ENCODE measurements at places on chromosomes 1 and 21.

DNA sequence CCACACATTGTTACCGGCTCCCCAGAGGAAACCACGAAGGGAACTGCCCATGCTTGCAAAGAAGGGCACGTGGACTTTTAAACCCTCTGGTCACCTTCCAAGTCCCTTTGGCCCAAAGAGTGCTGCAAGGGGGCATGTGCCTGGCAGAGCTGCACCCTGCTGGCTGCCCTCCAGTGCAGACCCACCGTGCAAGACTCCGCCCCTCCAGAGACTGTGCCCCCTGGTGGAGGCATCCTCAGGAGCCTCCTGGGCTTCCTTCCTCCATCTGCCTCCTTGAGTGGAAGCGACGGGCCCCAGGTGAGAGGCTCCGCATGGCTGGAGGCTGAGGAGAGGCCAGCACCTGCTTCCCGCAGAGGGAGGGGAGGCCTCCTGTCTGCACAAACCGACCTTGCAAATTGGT is 100.6 kb downstream of the CRYAA start:
- DNase-seq = no peak

- no peak for DNase-seq
These were observed 26.6 kb downstream of the DHRS3 start for GRCh38 chr1:12591267-12591938.

DNA sequence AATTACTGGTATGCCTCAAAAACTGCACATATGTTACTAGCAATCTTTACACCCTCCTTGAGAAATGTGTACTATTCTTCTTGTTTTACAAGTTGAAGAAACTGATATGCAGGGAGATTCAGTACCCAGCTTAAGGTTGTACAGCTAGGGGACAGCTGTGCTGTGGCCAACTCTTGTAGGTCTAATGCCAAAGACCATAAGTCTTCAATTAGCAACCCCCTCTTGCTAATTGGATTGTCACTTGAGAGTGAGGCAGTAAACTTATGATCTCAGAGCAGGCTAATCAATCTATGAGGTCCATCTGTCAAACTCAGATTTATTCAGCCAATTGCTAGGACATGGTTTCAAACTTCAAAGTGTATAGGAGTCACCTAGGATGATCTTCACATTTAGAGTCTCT is 492.0 kb upstream of the USP24 start:
- DNase-seq = no peak

DNA sequence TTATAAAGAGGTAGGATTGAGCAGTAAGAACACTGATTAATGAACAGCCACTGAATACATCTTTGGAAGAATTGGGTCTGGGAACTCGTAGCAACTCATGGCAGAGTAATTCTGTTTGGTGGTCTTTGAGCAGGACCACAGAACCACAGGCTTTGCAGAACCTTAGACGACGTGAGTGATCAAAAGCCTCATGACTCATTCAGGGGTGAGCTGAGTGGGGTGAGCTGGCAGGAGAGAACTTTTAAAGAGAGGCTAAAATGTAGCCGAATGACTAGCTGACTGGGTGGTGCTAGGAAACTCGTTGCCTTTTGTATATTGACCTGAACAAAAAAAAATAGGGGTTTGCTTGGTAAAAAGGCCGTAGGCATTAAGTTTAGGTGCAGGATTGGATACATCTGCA is 313.8 kb downstream of the TGFB2 start:
- no peak for DNase-seq

DNA sequence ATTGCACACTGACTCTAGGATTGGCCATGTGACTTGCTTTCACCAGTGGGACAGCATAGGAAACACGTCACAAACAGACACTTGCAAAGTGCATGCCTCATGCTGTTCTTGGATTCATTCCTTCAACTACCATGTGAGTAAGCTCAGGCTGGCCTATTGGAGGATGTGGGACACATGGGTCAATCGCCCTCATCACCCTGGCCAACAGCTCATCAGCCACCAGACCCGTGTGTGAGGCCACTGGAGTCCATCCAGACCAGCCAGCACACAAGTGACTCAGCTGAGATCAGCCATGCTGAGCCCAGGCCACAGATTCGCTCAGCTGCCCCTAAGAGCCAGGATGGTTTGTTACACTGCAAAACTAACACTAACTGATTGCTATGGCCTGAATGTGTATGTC is 216.1 kb upstream of the GRIK3 start:
- no peak for DNase-seq

GRCh38 chr1:235112297-235113182 is 16.1 kb downstream of the TOMM20 start:
- no peak for DNase-seq

- DNase-seq = no peak
These were observed 87.9 kb upstream of the SERTAD4 start for GRCh38 chr1:210144736-210145135.

DNA sequence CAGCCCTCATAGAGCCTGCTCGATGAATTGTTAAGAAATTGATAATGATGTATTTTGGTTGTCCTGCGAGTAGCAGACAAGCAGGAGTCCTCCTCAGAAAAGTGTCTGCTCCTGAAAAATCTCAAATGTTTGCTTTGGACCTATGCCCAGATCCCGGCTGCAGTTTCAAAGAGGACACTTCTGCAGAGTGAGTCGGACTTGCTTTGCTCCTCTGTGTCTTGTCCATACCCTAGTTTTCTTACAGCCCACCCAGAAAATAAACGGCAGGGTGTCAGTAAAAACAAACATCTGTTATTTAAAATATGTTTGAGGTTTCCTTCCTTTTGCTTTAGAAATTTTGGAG is 2.8 kb downstream of the S100A10 start:
- DNase-seq = peak; percentile 42

DNA sequence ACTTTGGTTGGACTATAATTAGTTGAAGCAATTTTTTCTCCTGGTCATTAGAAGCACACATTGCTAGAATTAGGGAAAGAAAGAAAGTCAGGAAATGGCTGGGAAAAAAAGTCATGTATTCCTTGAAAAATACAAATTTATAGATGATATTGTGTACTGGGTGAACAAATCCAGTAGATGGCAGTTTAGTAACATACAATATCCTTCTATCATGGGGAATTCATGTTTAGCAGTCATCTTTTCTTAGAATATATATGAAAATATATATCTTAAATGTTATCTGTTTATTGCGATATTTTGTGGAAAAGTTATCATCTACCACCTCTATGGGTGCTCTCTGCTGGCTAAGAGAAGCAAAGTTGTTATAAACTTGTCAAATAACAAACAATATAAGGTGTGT is 13.1 kb upstream of the ZRANB2 start:
- DNase-seq = no peak

DNA sequence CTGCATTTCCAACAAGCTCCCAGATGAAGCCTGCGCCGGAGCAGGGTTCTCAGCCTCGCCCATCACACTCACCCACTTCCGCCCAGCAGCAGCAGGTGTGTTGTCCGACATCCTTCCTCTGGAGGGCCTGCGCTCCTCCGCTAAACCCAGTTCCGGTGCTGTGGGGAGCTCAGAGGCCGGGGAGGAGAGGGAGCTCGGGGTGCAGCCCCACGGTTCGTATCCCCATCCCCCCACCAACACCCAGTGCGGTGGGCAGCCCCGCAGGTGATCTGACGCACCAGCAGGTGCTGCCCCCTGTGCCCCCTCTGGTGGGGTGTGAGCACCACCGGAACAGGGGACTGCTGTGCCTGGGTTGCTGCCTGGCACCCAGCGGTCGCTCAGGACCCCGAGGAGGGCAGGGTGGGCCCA is 3.4 kb upstream of the PEX10 start:
- peak; percentile 39 for DNase-seq

- no peak for DNase-seq
These were observed 94.8 kb downstream of the DSCAM start for GRCh38 chr21:40752125-40752524.

GRCh38 chr21:18285379-18285778 is 40.7 kb downstream of the CHODL start:
- no peak for DNase-seq

DNA sequence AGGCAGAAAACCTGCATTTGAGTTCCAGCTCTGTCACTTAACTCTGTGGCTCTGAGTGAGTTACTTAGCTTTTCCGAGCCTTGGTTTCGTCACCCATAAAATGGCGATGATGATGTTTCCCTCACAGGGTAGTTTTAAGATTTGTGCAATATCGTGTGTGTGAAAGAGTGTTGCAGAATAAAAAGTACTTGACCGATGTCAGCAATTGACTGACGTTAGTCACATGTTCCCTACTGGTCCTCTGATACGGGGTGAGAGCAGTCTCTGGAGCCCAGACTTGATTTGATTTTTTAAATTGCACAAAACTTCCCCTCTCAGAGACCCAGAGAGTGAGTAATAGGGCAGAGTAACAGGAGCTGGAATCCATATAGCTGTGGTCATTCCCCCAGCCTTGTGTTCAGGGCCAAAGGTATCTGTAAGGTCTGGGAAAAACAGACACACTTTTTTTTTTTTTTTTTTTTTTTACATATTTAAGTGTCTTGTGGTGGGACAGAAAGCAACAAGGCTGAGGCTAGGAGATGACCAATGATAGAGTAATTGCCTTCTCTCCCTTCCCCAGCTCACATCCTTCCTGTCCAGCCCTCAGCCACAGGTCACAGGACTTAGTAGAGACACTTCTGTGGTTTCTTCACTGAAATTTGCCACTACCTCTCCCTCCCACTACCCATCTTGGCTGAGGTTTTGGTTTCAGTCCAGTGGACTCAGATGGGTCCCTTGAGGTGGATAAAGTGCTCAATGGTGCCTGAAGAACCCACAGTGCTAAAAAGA is 2.0 kb downstream of the FCER1G start:
- no peak for DNase-seq

DNA sequence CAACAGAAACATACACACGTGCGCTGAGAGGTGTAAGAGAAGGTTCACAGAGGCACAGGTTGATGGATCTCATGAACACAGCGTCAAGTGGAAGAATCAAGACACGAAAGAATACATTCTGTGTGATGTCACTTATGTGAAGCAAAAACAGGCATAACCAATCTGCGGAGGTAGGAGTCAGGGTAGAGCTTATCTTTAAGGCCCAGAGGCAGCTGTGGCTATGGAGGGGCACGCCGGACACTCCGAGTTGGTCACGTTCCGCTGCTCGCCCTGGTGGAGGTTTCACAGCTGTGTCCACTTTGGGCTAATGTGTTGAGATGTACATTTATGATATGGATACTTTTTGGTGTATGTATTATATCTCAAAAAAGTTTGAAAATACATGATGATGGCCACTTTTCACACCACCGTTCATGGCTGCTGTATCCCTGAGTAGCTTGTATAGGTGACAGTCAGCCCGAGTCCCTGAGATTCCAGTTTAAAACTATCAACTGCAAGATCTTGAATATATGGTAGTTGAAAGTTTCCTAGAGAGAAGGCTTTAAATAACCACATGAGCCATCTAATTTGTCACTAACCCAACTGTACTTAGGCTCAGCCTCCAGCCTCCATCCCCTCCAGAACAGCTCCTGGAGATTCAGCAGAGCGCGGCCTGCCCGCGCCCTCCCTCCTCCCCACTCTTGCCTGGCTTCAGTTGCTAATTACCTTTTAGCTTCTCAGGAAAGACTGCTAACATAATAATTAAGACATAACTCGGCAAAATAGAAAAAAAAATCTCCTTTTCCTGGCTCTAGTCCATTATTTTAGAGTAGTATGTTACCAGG is 6.7 kb upstream of the ADARB1 start:
- no peak for DNase-seq

DNA sequence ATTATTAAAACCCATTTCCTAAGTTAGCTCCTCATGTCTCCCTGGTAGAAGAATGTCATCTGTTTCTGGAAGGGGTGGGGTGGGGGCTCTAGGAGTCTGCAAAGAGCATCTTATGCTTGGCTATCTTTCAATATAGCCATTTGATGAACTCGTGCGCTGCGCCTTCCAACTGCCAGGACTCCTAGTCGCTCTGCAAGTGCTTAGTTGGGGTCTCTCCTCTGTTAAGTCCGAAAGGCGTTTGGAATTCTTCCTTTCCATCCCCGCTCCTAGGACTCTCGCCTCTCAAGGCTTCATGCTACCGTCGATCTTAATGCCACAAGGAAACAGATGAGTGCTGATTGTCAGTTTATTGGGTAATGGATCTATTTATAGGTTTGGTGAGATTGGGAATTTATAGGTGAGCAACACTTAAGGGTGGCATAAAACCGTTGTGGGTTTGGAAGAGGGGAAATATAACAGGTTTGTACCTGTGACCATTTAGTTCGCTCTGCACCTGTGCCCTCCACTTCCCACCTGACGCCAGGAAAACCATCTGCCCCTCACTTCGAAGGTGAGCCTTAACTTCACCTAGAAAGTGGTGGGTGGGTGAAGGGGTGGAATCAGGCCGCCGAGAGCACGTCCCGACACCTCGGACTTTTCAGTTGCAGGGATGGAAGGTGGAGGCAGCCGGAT is 1.1 kb downstream of the KCNH1 start:
- DNase-seq = no peak

DNA sequence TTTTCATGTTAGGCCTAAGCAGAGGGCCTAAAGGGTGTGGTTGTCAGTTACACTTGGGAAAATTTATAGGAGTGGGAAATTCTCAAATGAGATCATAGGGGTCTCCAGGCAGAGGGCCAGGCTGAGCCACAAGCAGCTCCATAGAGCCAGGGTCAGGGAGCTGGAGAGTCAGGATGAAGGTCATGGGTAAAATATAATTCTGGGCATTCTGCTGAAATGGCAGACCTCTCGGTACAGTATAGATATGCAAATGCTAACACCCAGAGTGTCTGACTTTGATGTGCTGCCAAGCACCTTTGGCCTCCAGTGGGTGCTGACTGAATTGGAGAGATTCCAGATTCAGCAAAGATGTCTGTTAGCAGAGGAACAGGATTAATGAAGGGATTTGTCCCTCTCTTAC is 40.1 kb downstream of the DNM3 start:
- DNase-seq = no peak

DNA sequence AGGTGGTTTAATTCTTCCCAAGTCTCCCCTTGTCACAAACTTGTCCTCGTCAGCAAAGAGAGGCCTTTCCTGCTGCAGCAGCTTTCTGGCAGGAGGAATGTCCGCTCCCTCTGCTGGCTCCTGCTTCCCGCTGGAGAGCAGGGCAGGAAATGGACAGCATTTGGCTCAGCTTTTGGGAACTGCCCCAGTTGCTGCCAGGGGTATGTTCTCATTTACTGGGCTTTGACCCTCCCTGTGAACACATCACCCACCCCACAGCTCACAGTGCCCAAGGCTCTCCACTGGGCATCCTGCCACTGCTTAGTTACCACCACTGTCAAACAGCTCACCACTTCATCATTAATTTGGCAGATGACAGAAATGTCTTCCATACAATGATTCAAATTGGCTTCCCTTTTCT is 75.4 kb downstream of the MRPL37 start:
- DNase-seq = no peak

DNA sequence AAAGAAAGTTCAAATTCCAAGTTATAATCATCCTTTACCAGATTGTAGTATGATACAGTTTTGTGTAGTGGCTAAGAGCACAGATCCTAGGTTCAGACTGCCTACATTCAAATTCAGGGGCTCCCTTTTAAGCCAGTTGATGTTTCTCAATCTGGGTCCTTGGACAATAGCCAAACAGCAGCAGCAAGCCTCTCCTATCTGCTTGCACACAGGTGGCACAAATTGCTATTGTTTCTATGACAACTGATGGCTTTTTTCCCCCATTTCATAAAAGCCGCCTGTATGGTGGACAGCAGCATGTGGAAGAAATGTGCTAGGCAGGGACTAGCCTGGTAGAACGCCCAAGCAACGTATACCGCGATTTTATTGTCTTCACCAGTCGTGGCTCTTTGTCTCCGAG is 76.5 kb downstream of the S1PR1 start:
- no peak for DNase-seq

- no peak for DNase-seq
These were observed 74.6 kb downstream of the PGBD5 start for GRCh38 chr1:230351514-230351913.

GRCh38 chr1:154186177-154186576 is 5.7 kb downstream of the TPM3 start:
- DNase-seq = peak; percentile 63

GRCh38 chr1:98496256-98496995 is 165.1 kb upstream of the SNX7 start:
- no peak for DNase-seq
